ENCODE measurements at places on chromosomes 2 and 18. TPM values are rescaled to one million over a fixed set of nuclear protein-coding genes. Genes with fewer than 3 reads are reported as not detected.

- DNase-seq = no peak
- no peaks in the 10 kb centered on the region for H3K4me1 ChIP-seq
- no peaks in the 10 kb centered on the region for H3K36me3 ChIP-seq
- no peaks in the 10 kb centered on the region for H3K27me3 ChIP-seq
- H3K27ac ChIP-seq = no peak overlapping the region
Measured at GRCh38 chr2:239775623-239776435, 249.3 kb downstream of the NDUFA10 start.

DNA sequence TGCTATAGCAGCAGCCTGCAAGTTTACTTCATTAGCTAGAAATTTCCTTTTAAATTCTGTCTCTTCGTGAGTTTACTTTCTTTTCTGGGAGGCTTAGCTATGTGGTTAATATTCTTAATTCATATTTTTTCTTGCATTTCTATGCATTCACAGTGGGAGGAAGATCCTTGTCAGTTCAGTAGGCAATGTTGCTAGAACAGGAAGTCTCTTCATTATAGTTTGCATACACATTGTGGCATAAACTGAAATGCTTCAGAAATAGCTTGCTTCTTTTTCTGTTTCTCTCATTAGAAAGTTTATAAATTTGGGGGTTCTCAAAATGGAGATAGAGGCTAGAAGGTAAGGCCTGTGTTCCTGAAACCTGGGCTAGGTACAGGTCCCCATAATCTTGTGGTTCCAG, 8.1 kb upstream of the ARHGAP15 start:
- no peak for DNase-seq
- H3K36me3 ChIP-seq = no peaks in the 10 kb centered on the region
- no peaks in the 10 kb centered on the region for H3K27me3 ChIP-seq
- H3K27ac ChIP-seq = no peak overlapping the region

DNA sequence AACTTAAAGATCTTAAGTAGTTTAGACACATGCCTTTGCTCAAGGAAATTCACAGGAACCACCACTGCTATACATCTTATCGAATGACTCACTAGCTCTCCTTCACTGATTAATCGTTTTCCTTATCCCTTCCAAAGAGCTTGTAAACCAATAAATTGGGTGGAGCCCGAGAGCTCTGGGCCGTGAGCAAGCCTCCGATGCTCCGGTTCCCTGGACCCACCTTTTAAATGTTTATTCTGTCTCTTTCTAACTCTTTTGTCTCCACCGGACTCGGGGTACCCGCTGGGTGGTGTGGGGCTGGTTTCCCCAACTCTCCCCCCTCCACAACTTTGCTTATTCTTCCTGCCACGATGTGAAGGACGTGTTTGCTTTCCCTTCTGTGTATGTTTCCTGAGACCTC, 292.9 kb upstream of the TMEFF2 start:
- no peak for DNase-seq
- no peaks in the 10 kb centered on the region for H3K4me1 ChIP-seq

Gene AP1S3
- total RNA-seq = 2.0 TPM

Gene FTCDNL1
- total RNA-seq = 1.4 TPM

Gene GNAL
- total RNA-seq = 4.6 TPM

GRCh38 chr2:235564884-235565530, 71.2 kb downstream of the AGAP1 start:
- no peaks in the 10 kb centered on the region for H3K36me3 ChIP-seq
- H3K27me3 ChIP-seq = no peaks in the 10 kb centered on the region
- H3K4me3 ChIP-seq = no peak overlapping the region
- no peak for DNase-seq
- H3K4me1 ChIP-seq = no peaks in the 10 kb centered on the region
- no peak overlapping the region for H3K27ac ChIP-seq

DNA sequence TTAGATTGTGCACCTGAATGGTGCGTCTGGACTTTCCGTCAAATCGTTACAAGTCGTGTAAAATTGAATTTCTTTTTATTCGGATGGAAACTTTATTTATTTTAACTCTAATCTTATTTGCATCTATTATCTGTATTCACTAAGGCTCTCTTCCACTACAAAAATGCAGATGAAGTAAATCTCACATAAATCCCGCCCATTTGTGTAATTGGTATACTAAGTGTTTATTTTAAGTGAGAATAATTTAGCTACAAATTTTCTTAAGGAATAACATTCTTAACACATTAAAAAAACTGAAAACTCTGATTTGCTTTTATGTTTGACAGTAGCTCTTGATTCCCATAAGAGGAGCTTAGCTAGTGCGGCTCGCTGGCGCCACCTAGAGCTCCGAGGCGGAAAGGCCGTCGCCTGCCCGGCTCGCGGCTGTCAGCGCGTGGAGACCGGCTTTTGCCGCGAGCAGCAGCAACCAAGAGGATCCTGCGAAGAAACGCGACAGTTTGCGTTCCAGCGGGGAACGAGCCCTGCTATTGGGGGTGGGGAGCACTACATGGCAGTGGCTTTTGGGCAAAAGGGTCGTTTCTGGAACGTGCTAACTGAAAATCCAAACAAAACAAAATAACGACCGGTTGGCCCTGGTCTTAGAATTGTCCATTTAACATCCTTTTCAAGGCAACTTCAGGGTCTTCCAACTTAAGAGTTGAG, 6.7 kb downstream of the SP9 start:
- peak; percentile 80 for DNase-seq
- no peak overlapping the region for H3K27ac ChIP-seq
- H3K27me3 ChIP-seq = peaks cover 67% of the 10 kb centered on the region
- no peaks in the 10 kb centered on the region for H3K4me1 ChIP-seq
- H3K4me3 ChIP-seq = no peak overlapping the region

GRCh38 chr2:206225435-206226232, 48.8 kb upstream of the ZDBF2 start:
- no peaks in the 10 kb centered on the region for H3K27me3 ChIP-seq
- H3K27ac ChIP-seq = no peak overlapping the region
- H3K4me3 ChIP-seq = no peak overlapping the region
- DNase-seq = no peak

Gene TBR1
- total RNA-seq = not detected

DNA sequence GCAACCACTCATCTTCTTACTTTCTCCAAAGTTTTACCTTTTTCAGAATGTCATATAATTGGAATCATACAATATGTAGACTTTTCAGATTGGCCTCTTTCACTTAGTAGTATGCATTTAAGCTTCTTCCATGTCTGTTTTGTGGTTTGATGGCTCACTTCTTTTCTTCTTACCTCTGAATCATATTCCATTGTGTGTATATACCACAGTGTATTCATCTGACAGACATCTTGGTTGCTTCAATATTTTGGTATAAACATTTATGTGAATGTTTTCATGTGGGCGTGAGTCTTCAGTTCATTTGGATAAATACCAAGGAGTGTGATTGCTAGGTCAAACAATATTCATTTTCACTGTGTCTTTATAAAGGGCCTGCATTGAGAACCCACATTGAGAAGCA, 136.1 kb upstream of the NOSTRIN start:
- H3K27ac ChIP-seq = no peak overlapping the region
- no peaks in the 10 kb centered on the region for H3K27me3 ChIP-seq
- no peaks in the 10 kb centered on the region for H3K4me1 ChIP-seq
- H3K36me3 ChIP-seq = no peaks in the 10 kb centered on the region
- DNase-seq = no peak
- no peak overlapping the region for H3K4me3 ChIP-seq

DNA sequence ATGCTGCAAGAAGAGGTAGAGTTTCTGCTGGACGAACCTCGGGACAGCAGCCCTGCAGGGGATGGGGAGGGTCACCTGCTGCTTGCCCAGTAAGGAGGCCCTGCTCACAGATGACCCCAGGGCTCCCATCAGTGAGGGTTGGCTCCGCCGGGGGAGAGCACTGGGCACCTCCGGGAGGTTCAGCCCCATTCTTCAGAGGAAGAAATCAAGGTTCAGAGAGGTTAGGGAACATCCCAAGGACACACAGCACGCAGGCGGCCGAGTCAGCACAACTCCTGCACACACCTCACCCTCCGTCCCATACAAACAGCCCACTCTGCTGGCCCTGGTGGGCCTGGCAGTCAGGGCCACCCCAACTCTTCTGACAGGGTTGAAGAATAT, 11.7 kb upstream of the CCDC74B start:
- no peak overlapping the region for H3K27ac ChIP-seq
- no peaks in the 10 kb centered on the region for H3K27me3 ChIP-seq
- no peak for DNase-seq
- H3K4me3 ChIP-seq = no peak overlapping the region
- no peaks in the 10 kb centered on the region for H3K36me3 ChIP-seq

DNA sequence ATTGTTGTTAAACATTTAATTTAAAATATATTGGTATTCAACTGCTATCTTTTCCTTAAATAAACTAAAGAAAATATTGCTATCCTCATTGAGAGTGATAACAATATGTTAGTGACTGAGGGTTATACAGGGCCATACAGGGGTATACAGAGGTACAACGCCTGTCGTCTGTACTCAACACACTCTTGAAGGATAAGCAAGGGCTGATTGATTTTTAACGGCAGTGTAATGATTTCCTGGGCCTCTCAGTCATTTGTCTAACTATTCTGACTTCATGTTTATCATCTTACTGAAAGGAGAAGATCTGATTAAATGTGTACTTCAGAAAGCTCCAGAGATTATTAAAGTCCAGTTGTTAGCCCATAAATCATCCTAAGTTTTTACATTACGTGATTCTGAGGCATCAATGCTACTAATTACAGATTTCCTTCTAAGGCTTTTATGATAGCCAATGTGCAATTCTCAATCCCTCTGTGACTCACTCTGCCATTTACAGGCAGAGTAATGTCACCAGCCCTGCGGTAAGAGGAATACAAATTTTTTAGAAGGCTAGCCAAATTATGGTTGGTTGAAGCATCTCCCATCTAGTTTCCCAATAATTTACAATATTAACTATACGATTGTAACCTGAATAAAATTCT, 893.0 kb upstream of the CHAC2 start:
- H3K27ac ChIP-seq = no peak overlapping the region
- DNase-seq = no peak
- H3K4me3 ChIP-seq = no peak overlapping the region
- H3K27me3 ChIP-seq = no peaks in the 10 kb centered on the region
- H3K4me1 ChIP-seq = no peaks in the 10 kb centered on the region

Gene FER1L5
- total RNA-seq = not detected

Gene FEV
- total RNA-seq = not detected

- H3K4me1 ChIP-seq = no peaks in the 10 kb centered on the region
- no peak overlapping the region for H3K4me3 ChIP-seq
- peak overlapping the region; percentile 41 for H3K27ac ChIP-seq
- DNase-seq = no peak
- H3K36me3 ChIP-seq = no peaks in the 10 kb centered on the region
Measured at GRCh38 chr2:128389388-128390086, 70.9 kb upstream of the HS6ST1 start.

DNA sequence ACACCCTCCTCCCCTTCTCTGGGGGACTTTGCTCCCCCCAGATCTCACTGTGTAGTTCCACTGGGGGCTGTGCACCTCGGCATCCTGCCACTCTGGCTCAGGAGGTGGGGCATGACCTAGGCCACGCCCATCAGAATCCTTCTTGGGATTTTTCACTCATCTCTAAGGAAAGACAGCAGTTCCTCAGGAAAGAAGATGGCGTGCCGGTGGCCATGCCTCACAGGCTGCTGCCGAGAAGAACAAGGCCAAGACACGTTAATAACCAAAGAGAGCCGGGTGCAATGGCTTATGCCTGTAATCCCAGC, 3.2 kb downstream of the NMUR1 start:
- H3K4me1 ChIP-seq = no peaks in the 10 kb centered on the region
- DNase-seq = no peak
- H3K27ac ChIP-seq = no peak overlapping the region
- no peak overlapping the region for H3K4me3 ChIP-seq
- H3K27me3 ChIP-seq = peaks cover 3% of the 10 kb centered on the region
- no peaks in the 10 kb centered on the region for H3K36me3 ChIP-seq

Gene TGFBRAP1
- 38.7 TPM for total RNA-seq
